ENCODE measurements at places on chromosomes 7 and 10.

- DNase-seq, result no peak
Measured at GRCh38 chr10:118595064-118595420, 406 bp downstream of the PRLHR start.

DNA sequence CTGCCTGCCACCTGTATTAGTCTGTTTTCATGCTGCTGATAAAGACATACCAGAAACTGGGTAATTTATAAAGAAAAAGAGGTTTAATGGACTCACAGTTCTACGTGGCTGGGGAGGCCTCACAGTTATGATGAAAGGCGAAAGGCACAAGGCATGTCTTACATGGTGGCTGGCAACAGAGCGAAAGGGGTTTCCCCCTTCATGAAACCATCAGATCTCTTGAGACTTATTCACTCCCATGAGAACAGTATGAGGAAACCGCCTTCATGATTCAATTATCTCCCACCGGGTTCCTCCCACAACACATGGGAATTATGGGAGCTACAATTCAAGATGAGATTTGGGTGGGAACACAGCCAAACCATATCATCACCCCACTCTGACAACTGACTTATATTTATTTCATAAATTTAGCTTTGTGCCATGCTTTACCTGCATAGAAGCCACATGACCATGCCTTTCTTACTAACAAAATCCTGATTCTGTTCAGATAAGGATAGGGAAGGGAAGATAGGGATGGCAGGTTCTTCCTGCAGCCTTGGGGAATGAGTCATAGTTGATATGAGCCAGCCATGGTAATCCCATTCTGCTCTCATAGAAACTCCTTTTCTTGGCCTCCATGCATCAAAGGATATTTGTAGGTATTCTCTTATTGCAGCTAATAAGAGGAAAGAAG lies 191.3 kb upstream of the AGK start:
- no peak for DNase-seq

DNA sequence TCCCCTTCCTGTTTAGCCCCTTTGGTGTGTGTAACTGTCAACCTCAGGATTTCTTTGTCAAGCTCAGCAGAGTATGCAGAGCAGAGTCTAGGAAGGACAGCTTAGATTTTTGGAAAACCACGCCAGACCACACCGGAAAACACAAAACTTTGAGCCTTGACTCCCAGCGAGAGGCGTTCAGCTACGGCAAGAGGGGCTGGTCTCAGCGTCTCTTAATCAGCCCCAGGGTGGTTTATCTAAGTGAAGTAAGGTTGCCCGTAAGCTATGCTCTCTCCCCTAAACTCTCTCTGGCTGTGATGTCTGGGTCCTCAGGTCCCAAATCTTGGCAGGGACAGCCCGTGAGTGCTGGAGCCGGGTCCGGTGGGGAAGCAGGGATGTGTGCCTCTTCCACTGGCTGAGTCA lies 230.9 kb downstream of the KLF6 start:
- DNase-seq, result no peak

GRCh38 chr7:151046603-151047573 lies 1.4 kb upstream of the ASIC3 start:
- DNase-seq, result no peak
